Fibroblast of skin of left quadriceps (primary cell): ENCODE measurements at places on chromosomes 4 and X.

- DNase-seq, result no peak
These were observed 6.5 kb upstream of the USP46 start for GRCh38 chr4:52665592-52665991.

DNA sequence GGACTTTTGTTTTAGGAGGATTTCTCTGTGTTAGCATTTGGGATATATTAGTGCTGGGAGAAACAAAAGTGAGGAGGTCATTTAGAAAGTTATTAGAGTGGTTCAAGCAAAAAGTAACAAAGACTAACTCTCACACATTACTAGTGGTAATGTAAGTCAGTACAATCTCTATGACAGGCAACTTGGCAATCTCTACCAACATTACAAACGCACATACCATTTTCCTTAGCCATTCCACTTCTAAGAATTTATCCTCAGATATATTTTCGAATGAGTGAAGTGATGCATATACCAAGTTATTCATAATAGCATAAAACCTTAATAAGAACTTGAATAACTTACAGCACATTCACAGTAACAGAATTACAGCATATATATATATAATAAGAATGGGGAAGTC lies 146.2 kb downstream of the PRSS12 start:
- no peak for DNase-seq

GRCh38 chr4:151175233-151175632 lies 75.8 kb downstream of the RPS3A start:
- no peak for DNase-seq

GRCh38 chr4:118950929-118951570 lies 62.4 kb downstream of the SYNPO2 start:
- no peak for DNase-seq

- DNase-seq, result no peak
These were observed 984.4 kb upstream of the PABPC4L start for GRCh38 chr4:135186002-135186401.

DNA sequence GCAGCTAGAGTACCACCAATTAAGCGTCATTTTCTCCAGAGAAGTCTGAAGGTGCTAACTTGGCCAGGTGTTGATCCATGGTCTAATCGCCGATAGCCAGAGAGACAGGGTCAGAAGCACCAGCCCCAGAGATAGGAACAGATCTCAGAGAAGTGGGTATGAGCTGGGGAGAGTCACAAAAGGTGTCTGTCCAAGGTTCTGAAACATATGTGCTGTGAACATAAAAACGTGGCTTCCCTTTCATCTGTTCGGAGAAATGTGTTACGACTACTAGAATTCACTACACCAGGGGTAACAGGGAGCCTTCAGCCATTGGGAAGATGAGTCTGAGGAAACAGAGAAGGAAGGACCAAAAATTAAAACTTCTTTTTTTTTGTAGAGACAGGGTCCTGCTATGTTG lies 91.3 kb downstream of the FBXL5 start:
- no peak for DNase-seq
